Central memory CD8-positive, alpha-beta T cell (primary cell): ENCODE measurements at places on chromosomes 11 and 22.

- DNase-seq = no peak
Observed at GRCh38 chr11:371051-371450, 1.8 kb downstream of the B4GALNT4 start.

GRCh38 chr11:77821349-77821851, 456 bp downstream of the AAMDC start:
- no peak for DNase-seq

DNA sequence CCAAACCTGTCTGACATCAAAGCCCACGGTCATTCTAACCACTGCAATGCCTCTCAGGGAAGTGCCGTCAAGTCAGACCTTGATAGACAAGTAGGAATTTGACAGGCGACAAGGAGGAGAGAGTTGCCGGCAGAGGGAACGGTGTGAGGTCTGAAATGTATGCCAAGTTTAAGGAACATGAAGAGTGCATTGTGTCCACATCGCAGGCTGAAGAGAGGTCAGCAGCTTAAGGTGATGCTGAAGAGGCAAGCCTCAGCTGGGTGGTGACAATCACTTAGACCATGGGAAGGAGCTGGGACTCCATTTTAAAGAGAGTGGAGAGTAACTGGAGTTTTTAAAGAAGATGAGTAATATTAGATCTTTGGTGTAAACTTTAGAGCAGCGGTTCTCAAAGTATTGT, 104.9 kb upstream of the TBCEL start:
- DNase-seq = no peak

- no peak for DNase-seq
Observed at GRCh38 chr11:94433049-94433448, 31.8 kb upstream of the GPR83 start.
